Fibroblast of villous mesenchyme (primary cell): ENCODE measurements at places on chromosomes 4 and X.

DNA sequence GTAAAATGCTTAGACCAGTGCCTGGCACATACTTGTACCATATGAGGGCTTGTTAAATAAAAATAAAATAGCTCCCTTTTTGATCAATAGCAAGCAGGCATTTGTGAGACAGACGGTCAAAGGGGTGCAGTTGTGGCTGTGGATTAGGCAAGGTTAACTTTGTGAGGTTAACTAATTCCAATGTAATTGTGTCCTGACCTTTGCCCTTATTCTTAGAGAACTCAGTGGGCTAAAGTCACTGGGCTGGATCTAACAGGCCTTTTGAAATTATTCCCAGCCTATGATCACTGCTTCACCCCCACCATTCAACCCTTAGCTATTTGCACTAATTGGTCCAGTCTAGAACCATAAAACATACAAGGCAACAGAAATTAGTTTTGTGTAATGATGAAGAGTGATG lies 166.4 kb downstream of the MID1 start:
- no peak for DNase-seq

DNA sequence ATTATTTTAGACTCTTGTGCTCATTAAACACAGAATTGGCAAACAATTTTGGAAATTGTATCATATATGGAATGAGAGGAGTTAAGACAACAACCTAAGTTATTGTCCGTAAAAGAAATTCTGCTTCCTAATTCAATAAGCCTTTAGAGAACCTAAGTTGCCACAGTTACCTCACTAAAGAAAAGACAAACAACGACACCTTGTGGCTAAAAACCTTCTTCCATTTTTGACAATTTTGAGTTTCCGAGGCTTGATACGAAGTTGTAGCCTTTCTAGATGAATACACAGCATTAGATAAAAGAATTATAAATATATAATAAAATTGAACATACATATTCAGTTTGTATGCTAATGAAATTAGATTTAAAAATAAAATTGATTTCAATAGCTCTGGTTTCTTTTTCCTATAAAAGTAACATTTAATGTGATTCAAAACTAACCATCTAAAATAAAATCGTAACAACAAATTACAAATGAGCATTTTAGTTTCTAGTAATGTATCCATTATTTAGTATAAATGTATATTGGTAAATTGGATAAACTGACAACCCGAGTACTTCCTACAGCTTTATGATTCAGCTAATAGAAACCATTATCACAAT lies 275.1 kb downstream of the GPM6A start:
- peak; percentile 40 for DNase-seq

DNA sequence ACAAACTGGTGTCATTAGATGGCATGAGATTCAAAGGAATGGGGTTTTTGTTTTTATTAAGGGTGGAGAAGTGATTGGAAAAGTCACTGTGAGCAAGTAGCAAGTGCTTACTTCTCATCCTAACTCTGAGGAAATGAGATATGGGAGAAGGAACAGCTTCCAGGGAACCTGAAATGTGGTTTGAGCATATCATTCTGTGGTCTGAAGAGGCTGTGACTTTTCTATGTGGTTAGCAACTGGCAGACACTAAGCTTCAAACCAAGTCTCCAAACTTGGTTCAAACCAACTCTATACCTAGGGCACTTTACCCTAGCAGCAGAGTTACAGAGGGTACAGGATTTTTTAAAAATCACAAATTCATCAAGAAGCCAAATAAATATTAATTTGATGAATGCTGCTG lies 58.2 kb downstream of the DCLK2 start:
- peak; percentile 40 for DNase-seq

DNA sequence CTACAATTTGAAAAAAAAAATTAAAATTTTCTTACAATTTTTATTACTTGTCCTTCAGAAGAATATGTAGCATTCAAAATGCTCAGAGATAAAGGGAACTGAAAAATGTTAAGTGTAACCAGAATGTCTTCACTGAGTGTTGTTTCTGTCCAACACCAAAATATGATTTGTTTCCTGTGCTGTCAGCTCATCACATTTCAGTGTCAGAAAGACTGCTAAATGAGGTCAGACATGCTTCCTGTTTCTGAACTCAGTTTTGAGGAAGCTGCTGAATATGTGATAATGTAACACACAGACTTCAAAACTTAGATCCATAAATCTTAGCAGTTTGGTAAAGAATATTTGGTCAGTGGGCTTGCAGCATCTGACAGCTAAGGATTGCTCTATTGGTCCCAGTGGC lies 1849.7 kb downstream of the PCDH7 start:
- no peak for DNase-seq

- DNase-seq = no peak
Observed at GRCh38 chr4:56762484-56763250, 58.8 kb downstream of the SPINK2 start.

DNA sequence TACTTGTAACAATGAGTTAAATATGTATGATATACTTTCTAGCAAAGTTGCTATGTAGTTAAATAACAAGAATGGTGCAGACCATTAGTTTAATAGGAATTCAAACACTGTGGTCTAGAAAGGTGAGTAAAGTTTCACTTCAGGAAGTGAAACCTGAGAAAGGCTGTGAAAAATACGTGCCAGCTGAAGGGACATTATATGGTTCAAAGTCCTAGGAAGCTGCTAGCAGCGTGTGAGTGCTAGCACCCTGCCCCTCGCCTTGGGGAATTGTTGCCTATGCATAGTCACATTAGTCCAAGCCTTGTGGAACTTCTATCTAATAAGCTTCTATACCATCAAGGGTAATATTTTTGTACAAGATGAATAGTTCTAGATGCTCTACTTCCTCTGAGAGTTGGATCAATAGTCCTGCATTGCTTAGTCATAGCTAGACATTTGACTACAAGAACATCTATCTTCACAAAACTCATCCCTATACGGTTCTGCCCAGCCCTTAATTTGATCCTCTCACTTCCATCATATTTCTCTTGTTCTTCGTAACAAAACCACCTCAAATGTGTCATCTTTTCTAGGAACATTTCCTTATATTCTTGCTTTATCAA lies 45.8 kb upstream of the ARSJ start:
- no peak for DNase-seq

GRCh38 chrX:12999422-12999821 lies 24.5 kb downstream of the TMSB4X start:
- DNase-seq = no peak

- peak; percentile 82 for DNase-seq
Observed at GRCh38 chrX:40644821-40645358, 2.5 kb downstream of the CXorf38 start.

GRCh38 chr4:1375051-1375721 lies 28.2 kb downstream of the UVSSA start:
- no peak for DNase-seq

- DNase-seq = no peak
Observed at GRCh38 chr4:73193659-73194058, 64.9 kb downstream of the ANKRD17 start.

- peak; percentile 11 for DNase-seq
Observed at GRCh38 chrX:115452251-115452650, 108.7 kb upstream of the PLS3 start.

- DNase-seq = peak; percentile 35
Observed at GRCh38 chr4:185592845-185593488, 57.7 kb upstream of the PDLIM3 start.

- DNase-seq = no peak
Observed at GRCh38 chr4:170248576-170248975, 158.8 kb upstream of the AADAT start.

DNA sequence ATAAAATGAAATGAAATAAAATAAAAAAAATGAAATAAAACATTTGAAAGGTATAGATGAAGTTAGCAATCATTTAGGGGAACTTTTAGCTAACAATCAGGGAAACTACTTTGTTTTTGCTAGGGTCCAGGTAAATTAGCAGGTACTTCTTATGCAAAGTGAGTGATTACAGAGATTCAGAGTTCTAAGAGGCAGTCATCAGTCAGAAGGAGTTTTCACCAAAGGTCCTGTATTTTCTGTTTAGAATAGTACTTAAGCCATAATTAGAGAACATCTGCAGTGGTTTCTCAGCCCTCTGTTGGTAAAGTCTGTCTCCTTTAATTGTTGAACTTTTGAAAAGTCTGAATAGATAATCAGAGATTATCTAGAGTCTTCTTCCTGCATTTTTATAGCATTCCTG lies 50.6 kb downstream of the STIM2 start:
- DNase-seq = no peak

GRCh38 chr4:94803181-94803580 lies 45.4 kb downstream of the BMPR1B start:
- DNase-seq = no peak

GRCh38 chr4:8344377-8344776 lies 74.8 kb downstream of the HTRA3 start:
- no peak for DNase-seq

DNA sequence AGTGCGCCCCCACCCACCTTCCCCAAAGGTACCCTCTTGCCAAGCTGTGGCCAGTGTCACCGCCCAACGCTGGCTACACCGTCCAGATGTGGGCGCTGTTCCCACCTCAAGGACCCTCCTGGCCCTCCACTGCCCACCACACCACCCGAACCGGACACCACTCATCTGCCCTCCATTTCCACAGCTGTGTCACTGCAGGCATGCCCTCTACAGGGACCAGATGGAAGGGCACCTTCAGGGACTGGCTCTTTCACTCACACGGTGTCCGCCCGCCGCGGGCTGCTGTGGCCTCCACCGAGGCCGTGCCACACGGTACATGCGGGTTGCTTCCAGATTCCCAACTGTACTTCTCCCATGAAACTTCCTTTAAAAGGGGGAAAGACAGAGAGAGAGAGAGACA lies 87.7 kb downstream of the FAM53A start:
- no peak for DNase-seq

DNA sequence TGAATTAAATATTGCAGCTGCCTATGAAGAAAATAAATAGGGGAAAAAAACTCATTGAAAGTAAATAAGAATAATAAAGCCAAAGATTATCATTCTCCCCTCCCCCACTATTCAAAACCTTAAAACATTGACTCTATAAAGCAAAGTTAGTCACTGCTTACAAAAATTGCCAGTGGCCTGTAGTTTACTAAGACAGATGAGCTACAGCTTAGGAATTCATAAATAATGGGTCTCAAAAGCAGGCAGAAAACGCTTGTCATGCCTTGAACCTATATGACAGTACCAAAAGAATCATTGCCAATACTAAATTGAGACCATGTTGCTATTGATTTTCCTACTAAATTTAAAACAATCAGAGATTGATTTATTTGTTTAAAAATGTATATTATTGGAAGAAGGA lies 78.9 kb downstream of the SLC10A7 start:
- DNase-seq = peak; percentile 59

DNA sequence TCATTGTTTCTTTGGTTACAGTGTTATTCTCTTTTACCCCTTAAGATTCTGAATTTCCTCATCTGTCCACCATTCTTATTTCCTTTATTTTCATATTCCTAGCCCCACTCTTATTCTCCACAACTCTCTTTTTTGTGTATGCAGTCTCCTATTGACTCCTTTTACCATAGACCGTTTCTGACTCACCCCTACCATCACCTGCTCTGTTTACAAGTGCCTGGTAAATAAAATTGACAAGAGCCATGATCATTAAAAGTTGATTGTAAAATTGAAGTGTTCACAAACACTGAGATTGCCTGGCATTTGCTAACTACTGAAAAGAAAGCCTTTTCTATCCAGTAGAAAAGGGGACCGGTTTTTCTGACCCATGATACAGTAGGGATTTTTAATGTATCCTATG lies 54.4 kb downstream of the MRPL1 start:
- no peak for DNase-seq

- DNase-seq = peak; percentile 88
Observed at GRCh38 chr4:168667376-168667775, 170.5 kb downstream of the PALLD start.

DNA sequence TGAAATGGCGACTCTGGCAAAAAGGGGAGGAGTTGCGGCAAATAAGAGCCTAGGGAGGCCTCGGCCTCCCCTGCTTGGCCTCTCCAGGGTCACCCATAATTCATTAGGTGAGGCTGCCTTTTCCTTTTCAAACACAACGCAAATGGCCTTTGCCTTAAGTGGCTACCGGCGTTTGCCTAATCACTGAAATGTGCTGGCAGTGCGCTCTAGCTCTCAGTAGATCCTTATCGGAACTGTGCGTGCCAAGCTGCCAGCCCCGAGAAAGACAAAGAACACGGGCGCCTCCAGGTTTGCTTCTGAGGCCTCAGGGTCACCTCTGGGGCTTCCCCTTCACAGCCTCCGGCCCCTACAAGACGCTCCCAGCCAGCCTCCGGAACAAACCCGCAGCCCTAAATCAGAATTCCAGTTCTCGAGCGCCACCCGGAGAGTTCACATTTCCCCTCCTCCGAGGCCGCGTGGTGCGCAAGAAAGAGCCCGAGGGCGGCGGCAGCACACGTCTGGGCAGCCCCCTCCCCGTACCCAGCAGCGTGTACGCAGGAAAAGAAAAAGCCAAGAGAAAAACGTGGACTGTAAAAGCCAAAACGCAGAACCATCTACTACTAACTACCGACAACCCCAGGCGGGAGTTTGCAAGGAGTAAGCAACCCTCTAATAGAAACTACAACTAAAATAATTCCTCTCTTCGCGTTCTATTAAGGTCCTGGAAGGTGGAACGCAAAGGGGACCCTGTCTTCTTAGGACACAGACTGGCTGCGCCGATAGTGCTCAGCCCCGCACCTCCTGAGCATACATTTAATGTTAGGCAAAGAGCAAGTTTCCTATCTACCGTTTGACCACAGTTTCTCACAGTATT lies 76.5 kb upstream of the BCOR start:
- DNase-seq = peak; percentile 25
